Endodermal cell (in vitro differentiated cells): ENCODE measurements at places on chromosomes 1 and 21. TPM values are rescaled to one million over a fixed set of nuclear protein-coding genes. Genes with fewer than 3 reads are reported as not detected.

- DNase-seq: no peak
Observed at GRCh38 chr1:93541045-93541444, 93.1 kb downstream of the FNBP1L start.

DNA sequence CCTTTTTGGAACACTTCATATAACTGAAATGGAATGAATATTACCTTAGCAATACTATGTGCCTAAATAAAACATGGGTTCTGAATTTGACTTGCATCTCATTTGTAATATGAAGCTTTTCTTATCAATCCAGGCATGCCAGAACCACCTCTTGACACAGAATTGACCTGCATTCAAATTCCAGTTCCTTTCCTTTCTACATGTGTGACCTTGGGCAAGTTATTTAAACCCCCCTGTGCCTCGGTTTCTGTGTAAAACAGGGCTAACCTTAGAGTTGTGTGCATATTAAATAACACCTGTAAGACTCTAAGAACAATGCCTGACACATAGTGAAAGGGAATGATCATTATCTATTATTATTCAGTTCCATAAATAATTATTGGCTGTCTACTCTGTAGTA, 2.0 kb upstream of the NOS1AP start:
- no peak for DNase-seq

- DNase-seq: no peak
Observed at GRCh38 chr21:25831300-25831960, 96.7 kb downstream of the GABPA start.

GRCh38 chr1:248813546-248813945, 12.2 kb downstream of the SH3BP5L start:
- DNase-seq: no peak

GRCh38 chr1:236862219-236862591, 67.1 kb downstream of the MTR start:
- no peak for DNase-seq

DNA sequence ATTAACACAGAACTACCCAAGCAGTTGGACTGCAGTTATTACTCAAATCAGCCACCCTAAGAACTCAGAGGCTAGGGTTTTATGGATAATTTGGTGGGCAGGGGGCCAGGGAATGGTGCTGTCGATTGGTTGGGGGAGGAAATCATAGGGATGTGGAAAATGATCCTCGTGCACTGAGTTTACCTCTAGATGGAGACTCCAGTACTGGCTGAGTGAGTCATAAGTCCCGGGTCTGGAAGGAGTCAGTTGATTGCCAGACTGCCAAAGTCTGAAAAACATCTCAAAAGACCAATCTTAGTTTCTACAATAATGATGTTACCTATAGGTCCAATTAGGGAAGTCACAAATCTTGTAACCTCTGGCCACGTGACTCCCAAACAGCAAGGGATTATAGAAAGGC, 257.5 kb upstream of the PRMT6 start:
- DNase-seq: no peak

Gene CLDN8
- not detected in 3 replicates for total RNA-seq

Gene SH2D5
- 3.4 to 5.0 TPM (median 3.6 TPM) in 3 replicates for total RNA-seq
